CD4-positive, alpha-beta memory T cell (primary cell): ENCODE measurements at places on chromosomes 1 and 21.

GRCh38 chr1:7379441-7379971 is 391.6 kb upstream of the VAMP3 start:
- DNase-seq: no peak

GRCh38 chr1:86389307-86389706 is 6.8 kb downstream of the ODF2L start:
- DNase-seq: peak; percentile 53

GRCh38 chr1:29514361-29515169 is 278.2 kb downstream of the PTPRU start:
- no peak for DNase-seq

DNA sequence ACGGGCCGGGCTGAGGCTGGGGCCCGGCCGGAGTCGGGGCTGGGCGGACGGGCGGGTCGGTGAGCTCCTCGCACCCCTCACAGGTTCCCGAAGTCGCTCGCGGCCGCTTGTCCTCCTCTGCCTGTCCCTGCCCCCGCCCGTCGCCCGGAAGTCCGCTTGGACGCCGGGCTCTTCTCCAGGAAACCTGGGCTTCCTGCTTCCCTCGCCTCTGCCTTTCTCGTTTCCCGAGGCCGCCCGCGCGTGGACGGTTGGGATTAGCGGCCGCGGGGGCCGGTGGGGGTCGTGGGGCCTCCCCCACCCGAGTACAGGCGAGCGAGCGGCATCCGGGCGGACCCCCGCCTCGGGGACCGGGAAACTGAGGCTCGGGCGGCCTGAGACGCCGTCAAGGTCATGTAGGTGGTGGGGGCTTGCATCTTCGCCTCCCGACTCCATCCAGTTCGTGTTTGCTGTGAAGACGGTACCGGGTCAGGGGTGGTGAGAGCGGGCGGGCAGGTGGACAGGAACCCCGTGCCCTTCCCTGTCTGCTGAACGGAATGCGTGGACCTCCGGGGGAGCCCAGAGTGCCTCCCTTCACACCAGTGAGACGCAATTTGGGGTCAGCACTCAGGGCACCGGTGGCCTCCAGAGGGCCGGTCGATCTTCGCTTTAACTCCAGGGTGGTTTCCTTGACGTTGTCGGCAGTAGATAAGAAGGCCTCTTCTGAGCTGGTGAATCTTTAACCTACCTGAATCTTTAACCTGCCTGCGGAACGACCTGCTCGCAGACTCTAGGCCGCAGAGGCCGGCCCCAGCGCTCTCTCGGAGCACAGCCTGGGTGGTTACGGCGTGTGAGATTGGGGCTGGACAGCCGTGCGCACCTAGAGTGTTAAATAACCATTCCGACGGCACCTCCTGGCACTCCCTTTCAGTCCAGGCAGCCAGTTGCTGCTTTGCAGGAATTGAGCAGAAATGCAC is 686 bp downstream of the ARF1 start:
- DNase-seq: peak; percentile 26

GRCh38 chr1:117010310-117010969 is 8.9 kb downstream of the CD101 start:
- DNase-seq: no peak

DNA sequence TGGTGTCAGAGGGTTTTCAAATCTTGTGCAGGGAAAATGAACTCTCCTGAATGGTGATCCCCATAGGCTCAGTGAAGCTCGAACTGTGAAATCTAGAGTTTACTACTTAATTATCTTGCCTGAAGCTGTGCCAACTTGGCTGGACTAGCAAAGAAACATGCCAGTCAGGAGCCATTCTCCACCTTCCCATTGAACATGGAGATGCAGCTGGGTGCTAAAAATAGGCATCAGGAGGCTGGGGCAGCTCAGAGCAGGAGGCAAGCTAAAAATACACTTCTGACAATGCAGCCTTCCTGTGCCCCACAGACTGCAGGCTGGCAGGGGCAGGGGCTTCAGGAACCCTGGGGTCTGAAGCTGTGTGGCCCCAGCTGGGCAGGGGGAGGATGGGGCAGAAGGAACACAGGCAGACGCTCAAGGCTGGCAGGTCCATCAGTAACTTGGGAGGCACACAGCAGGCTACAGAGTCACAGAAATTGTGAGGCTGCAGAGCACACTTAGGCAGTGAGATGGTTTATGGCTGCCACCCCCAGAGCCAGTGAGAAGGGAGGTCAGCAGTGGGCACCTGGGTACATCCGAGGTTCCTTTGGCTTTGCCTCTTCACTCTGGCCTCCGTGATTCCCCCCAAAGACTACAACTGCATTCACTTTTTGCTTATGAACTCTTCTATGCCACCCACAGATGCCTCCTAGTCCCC is 155.4 kb upstream of the KCND3 start:
- no peak for DNase-seq

- no peak for DNase-seq
These were observed 5.6 kb downstream of the PPP1R15B start for GRCh38 chr1:204405988-204406387.

DNA sequence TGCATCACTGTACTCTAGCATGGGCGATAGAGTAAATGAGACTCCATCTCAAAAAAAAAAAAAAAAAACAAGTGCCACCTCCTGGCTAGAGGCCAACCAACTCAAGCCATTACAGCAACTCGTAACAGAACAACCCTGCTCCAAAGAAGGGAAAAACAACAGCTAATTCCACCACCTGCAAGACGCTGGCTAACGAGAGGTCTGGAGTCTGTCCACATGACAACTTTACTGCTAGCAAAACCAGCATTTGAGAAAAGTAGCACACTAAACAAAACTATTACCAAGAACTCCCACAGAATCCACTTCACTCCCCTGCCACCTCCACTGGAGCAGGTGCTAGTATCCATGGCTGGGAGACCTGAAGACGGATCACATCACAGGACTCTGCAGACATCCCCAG is 24.1 kb upstream of the EGLN1 start:
- DNase-seq: no peak

- no peak for DNase-seq
These were observed 18.3 kb upstream of the ALPL start for GRCh38 chr1:21490774-21491487.

DNA sequence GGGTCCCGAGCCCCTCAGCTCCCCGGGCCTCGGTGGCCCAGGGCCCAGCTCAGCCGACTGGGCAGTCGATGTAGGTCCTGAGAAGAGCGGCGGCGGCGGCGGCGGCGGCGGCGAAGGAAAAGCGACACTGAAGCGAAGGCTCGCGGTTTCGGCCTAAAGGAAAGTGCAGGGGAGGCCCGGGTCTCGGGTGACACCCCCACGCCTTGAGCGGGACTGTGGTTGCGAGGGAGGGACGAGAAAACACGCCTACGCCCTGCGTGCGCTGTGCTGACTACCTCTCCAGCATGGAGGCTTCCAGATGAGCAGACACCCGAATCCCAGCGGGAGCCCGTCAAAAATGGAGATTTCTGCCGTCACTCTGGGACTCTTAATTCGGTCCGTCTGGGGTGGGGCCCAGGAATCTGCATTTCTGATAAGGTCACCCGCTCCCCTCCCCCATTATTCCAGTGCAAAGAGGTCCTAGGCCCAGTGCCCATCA is 31.2 kb downstream of the DNTTIP2 start:
- peak; percentile 84 for DNase-seq

DNA sequence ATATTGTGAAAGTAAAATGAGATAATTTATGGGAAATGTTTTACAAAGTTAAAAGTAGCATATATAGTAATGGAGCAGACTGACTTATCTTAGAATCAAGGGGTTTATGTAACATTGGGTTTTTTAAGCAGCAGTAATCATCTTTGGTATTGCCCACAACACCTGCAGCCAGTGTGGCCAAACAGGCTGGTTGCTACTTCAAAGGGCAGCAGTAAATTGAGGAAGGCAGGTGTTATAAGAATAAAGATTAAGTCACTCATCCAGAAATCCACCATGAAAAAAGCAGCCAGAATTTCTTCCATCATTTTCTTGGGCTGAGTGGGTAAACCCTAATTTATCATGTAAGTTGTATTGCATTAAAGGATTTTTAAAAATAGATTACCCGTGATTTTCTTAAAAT is 16.7 kb downstream of the DYNLT5 start:
- no peak for DNase-seq

- no peak for DNase-seq
These were observed 473.5 kb downstream of the PTPRU start for GRCh38 chr1:29709704-29710280.

GRCh38 chr1:115089420-115090185 is at the start of gene TSPAN2:
TSPAN2 (minus strand) TSS chr1:115089503; CDS start chr1:115089432, 71 bp downstream.
- DNase-seq: peak; percentile 62

- DNase-seq: no peak
These were observed 99.2 kb upstream of the TNR start for GRCh38 chr1:175842550-175842949.

GRCh38 chr1:83676106-83676505 is 322.8 kb downstream of the TTLL7 start:
- DNase-seq: no peak

- no peak for DNase-seq
These were observed 34.2 kb upstream of the PBX1 start for GRCh38 chr1:164524810-164525209.

- DNase-seq: no peak
These were observed 32.2 kb upstream of the PCBP3 start for GRCh38 chr21:45611296-45611695.

GRCh38 chr1:11352816-11353799 is 80.1 kb downstream of the UBIAD1 start:
- no peak for DNase-seq

- DNase-seq: peak; percentile 77
These were observed 3.8 kb downstream of the FBXO2 start for GRCh38 chr1:11650331-11650991.

- no peak for DNase-seq
These were observed 138.6 kb downstream of the RERE start for GRCh38 chr1:8678673-8679394.

GRCh38 chr1:169699707-169700106 is 11.7 kb downstream of the SELL start:
- DNase-seq: no peak

DNA sequence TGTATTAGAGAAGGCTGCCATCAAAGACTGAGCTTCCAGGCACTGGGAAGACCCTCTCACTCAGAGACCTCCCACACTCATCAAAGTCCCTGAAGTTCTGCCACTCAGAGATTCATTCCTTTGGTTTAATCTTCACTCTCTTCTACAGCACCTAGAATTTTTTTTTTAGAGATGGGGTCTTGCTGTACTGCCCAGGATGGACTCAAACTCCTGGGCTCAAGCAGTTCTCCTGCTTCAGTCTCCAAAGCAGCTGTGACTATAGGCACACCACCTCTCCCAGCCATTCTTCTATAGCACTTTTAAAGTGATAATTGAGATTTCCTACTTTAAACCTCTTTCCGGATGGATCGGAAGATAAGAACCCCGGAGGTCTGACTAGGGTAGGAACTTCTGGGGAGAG is 3.7 kb upstream of the HP1BP3 start:
- DNase-seq: no peak

DNA sequence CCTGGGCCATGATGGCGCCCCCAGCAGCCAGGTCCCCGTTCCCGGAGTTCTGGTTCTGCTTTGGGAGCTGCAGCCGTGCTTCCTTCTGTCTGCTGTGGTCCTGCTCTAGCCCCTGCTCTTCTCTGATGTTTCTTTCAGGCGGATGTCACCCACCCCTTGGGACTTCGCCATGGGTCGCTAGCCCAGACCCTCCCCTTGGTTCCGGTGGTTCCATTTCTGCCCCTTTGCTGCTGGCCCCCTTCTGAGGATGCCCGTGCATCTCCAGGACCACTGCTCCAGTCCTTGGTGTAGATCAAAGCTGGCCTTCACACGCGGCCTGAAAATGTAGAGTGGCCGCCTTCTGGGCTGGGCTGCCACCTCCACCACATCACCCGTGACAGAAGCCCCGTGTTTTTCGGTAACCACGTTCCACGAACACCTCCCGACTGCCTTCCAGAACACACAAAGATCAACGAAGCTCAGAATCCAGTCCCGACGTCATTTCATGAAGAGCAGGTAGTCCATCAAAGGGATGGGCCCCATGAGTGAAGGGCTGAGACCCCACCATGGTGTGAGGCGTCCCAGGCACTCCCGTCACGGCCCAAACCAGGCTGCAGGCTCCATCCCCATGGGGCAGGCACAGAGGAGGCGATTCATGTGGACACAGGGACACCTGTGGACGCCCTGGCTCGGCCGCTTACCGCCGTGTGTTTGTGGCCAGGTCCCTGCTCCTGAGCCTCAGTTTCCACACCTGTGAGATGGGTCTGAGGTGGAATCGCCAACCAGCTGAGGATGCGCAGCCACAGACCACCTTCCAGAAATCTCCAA is 24.4 kb downstream of the KRTAP10-1 start:
- DNase-seq: no peak

- no peak for DNase-seq
These were observed 20.7 kb upstream of the KIF1B start for GRCh38 chr1:10189659-10190058.

GRCh38 chr1:34303218-34303617 is 126.5 kb downstream of the C1orf94 start:
- DNase-seq: no peak

- no peak for DNase-seq
These were observed 25.4 kb downstream of the LDLRAD2 start for GRCh38 chr1:21837476-21837875.

GRCh38 chr1:7528386-7529198 is 242.5 kb upstream of the VAMP3 start:
- DNase-seq: no peak

GRCh38 chr21:42973309-42973990 is 912 bp upstream of the PKNOX1 start:
- DNase-seq: no peak

DNA sequence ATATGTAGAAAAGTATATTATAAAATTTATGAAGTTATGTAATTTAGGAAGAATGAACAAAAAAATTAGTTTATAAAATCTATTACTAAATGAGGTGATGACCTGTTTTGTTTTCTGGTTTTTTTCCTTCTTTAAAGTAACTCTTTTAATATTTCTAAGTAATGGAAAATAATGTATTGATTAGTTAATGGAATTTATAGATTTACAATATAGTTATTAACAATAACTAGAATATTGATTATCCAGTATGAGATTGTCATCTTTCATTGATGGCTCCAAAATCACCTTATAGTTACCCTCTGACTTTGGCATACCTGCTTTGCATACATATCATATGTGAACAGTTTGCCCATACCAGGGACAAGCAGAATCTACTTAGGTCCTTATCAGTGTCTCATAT is 23.4 kb downstream of the CAMSAP2 start:
- no peak for DNase-seq

GRCh38 chr1:173058556-173058955 is 7.8 kb upstream of the TNFSF18 start:
- no peak for DNase-seq

DNA sequence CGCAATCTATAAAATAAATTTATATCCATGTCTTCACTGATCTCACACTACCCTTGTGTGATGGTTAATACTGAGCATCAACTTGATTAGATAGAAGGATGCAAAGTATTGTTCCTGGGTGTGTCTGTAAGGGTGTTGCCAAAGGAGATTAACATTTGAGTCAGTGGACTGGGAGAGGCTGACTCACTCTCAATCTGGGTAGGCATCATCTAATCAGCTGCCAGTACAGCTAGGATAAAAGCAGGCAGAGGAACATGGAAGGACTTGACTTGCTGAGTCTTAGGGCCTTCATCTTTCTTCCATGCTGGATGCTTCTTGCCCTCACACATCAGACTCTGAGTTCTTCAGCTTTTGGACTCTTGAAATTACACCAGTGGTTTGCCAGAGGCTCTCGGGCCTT is 615.4 kb downstream of the AGBL4 start:
- DNase-seq: no peak

GRCh38 chr1:31881688-31882000 is 56.5 kb downstream of the PTP4A2 start:
- DNase-seq: no peak

GRCh38 chr1:210397252-210397651 is 68.5 kb downstream of the HHAT start:
- DNase-seq: no peak

GRCh38 chr1:64505944-64506655 is 36.2 kb downstream of the CACHD1 start:
- peak; percentile 26 for DNase-seq

GRCh38 chr1:244181867-244182266 is 130.8 kb downstream of the ZBTB18 start:
- no peak for DNase-seq
